ENCODE measurements at places on chromosomes 11 and 22.

DNA sequence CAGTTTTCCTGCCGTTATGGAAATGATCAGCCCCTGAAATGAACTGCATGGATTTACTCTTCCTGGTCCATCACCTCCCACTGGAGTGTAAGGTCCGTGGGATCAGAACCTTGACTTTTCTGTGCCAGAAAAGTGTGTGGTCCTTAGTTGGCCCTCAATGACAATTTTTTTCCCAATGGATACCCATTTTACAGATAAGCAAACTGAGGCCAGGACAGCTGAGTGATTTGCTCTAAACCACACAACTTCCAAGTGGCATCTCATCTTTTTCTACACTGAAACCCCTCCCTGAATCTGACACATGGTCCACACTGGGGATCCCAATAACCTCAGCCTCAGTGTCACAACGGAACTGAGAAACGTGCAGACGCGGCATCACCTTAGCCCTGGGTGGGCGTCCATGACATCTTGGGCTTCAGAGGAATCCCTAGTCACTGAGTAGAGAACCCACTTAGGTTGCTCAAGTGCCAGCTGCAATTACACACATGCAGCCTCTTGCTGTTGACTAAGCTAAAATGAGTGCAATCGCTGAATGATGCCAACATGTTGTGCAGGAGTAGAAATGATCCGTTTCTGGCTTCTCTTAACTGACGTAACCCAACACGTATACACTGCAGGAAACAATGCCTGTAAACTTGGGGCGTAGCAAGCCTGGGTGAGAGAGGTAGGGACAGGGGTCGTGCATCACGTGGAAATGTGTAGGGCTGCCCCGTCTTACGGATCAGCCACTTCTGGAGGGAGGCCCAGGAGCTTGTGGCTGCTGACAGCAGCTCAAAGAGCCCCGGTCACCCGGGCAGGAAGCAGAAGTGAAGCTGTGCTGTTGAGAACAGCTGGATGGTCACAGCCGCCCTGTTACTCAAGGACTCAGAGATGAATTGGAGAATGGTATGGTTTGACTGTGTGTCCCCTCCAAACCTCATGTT lies 136.3 kb downstream of the SHANK2 start:
- DNase-seq = no peak

DNA sequence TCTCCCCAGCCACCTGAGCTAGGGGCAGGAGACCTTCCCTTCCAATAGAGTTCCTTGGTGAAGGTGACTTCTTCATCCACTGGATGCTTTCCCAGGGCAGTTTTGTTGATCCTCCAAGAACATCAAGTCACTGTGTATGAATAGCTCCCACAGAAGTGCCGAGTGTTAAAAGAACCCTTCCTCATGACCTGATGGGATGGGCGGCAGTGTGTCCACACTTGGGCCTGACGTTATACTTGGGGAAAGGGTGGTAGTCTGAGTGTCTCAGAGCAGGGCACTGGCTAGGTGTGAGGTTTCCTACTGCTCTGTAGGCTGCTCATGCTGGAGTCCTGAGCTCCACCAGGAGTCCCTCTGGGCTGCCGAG lies 7.6 kb upstream of the LYVE1 start:
- no peak for DNase-seq

DNA sequence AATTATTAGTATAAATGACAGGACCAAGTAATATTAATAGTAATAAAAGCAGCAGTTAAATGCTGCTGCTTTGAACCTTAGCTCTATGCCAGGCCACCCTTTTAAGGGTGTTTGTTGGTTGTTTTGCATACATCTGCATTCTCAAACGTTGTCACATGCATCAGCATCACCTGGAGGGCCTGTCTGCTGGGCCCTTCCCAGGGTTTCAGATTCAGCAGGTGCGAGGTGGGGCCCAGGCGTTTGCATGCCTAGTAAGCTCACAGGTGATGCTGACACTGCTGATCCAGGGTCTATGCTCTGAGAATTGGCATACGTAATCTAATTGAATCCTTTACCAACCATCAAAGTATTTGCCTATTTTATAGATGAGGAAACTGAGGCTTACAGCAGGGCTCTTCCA lies 246.5 kb downstream of the CADM1 start:
- no peak for DNase-seq

GRCh38 chr11:96141626-96142025 lies 201.4 kb downstream of the MAML2 start:
- no peak for DNase-seq

GRCh38 chr11:102163368-102163767 lies 53.1 kb downstream of the YAP1 start:
- no peak for DNase-seq

- DNase-seq = no peak
These were observed 728 bp downstream of the TBC1D22A start for GRCh38 chr22:46763051-46763705.

DNA sequence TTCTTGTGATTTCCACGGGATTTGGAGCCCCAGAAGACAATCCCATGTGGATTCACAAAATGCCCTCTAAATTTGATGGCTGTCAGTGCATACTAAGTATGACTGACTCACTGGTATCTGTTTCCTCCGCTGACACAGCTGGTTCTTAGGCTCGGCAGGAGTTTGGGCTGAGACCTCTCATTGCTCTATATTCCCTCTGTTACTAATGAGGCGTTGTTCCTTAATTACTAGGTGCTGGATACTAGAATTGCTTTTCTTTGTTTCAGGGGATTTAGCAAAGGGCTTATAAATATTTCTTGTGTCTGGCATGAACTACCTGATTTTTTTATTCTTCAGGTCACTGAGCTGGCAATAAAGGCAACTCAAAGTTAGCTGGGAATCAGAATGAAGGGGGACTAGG lies 53.2 kb upstream of the EHF start:
- DNase-seq = no peak

DNA sequence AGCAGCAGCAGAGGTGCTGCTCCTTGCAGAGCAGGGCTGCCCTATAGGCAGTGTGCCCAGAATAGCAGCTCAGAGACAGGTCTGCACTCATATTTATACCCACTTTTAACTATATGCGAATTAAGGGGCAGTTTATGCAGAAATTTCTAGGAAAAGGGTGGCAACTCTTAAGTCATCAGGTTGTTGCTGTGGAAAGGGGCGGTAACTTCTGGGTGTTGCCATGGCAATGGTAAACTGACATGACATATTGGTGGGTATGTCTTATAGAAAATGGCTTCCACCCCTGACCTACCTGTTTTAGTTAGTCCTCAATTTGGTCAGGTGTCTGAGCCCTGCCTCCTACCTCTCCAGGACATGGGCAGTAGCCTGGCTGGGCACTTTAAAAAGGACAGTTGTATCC lies 122.3 kb downstream of the ATXN10 start:
- no peak for DNase-seq

- no peak for DNase-seq
These were observed 22.3 kb downstream of the SLC6A5 start for GRCh38 chr11:20621679-20622078.

- DNase-seq = no peak
These were observed 45.8 kb downstream of the LRRC32 start for GRCh38 chr11:76624500-76625379.

GRCh38 chr11:94938095-94939055 lies 35.0 kb downstream of the CWC15 start:
- no peak for DNase-seq
